ENCODE measurements at places on chromosomes 1 and 21.

- no peak for DNase-seq
Observed at GRCh38 chr21:39103689-39104088, 79.6 kb downstream of the PSMG1 start.

GRCh38 chr1:212990276-212990675, 25.4 kb downstream of the ANGEL2 start:
- DNase-seq = no peak

DNA sequence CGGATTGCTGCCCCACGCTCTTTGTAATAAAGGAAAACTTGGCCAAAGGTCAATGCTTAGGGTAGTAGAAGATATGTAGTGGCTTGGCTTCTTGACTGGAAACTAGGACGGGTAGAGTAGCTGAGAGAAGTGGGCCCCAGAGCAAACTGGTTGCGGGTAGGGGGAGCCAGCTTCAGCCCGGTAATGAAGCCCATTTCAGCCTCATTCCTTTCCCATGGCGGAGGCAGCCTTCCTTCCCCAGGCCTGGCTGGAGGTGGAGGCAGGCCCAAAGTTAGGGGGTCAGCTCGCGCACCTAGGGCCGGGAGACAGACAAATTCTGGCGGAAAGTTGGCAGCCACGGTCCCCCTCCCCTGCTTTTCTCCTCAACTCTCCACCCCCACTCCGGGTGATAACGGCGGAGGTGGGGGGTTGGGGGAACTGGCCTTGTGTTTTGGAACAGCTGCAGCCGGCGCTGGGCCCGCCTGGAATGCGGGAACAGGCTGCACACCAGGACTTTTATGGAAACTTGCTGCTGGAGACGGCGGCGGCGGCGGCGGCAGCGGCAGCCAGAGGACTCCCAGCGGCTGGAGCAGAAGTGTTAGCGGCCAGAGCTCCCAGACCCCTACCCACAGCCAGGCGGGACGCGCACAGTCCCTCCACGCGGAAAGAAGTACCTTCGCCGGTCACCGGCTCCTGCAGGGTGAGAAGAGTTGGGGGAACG, at the start of gene NEXN:
NEXN (plus strand) TSS at position 544 of the 700 bp plus-strand sequence. CDS start 27,483 bp downstream, outside the sequence.
- DNase-seq = peak; percentile 82

DNA sequence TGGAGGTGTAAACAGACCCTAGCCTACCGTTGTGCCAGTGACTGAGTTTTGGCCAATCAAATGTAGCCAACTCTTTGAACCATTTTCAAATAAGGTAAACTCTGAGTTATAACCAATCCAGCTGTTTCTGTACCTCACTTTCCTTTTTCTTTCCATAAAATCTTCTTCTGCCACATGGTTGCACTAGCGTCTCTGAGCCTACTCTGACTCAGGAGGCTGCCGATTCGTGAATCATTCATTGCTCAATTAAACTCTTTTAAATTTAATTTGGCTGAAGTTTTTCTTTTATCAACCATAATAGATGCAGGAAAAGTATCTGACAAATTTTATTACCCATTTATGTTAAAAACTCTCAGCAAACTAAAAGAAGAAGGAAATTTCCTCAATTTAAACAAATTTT, 111.5 kb upstream of the LYPLAL1 start:
- DNase-seq = no peak

- DNase-seq = no peak
Observed at GRCh38 chr1:181506563-181507353, 23.4 kb downstream of the CACNA1E start.

DNA sequence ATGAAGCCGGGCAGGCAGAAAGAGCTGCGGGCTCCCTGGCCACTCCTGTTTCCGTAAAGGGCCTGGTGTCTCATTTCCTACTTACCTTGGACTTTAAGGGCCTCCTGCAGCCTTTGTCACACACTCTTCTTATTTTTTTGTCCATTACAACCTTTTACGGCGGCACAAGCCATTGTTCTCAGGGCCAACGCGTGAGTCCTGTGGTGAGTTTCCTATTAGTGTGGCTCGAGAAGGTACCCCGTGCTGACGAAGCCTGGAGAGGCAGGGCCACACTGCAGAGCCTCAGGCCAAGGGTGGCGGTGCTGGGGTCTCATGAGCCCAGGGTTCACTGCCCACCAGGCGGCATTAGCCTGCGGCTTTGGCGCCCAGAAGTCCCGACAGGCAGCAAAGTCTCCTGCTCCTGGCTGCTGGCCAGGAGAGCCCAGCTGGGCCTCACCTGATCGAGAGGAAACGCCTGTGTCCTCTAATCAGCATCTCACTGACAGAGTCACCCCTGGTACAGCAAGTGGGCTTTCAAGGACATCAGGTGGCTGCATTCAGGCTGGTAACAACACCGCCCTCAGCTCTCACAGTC, 62.0 kb downstream of the SIK1 start:
- DNase-seq = no peak

DNA sequence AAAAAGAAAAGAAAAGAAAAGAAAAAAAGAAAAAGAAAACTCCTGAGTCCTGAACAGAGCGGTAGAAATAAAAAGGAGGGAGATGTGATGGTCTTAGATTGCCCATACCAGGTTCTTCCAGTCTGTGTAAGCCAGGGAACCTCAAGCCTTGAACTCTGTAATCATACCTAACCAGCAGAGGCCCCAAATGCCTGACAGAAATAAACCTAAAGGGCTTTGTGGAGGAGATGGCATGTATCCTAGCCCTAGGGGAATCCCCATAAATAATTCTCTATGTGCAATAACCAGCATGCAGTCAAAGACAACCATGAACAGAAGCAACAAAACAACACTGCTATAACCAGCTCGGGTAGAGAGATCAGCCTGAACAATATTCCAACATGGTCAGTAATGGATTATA, 40.4 kb downstream of the USP48 start:
- no peak for DNase-seq

GRCh38 chr1:173330149-173330951, 123.2 kb upstream of the TNFSF4 start:
- no peak for DNase-seq

DNA sequence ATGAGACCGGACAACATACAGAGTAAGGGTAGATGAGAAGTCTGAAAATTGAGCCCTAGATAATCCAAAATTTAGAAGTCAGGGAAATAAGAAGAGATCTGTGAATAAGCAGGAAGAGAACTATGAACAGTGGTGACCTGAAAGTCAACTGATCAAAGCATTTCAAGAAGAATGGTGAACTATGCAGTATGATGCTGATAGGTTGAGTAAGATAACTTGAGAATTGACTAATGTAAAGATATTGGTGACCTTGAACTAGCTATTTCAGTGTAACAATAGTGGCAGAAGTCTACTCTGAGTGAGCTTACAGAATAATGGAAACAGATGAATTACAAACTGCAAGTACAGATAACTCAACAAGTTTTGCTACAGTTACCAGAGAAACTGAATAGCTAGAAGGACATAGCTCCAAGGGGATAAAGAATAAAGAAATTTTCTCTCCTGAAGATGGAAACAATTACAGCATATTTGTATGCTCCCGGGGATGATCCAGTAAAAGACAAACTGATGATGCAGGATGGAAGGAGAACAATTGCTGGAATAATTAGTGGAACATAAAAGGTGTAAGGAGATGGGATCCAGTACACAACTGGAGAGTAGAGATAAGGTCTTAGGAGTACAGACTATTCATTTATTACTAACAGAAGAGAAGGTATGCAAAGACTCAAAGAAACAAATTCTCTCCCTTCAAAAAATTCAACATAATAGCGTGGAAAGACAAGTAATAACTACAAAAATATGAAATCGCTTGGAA, 10.9 kb downstream of the NRDC start:
- no peak for DNase-seq

- DNase-seq = no peak
Observed at GRCh38 chr1:240946926-240947325, 335.0 kb upstream of the GREM2 start.

DNA sequence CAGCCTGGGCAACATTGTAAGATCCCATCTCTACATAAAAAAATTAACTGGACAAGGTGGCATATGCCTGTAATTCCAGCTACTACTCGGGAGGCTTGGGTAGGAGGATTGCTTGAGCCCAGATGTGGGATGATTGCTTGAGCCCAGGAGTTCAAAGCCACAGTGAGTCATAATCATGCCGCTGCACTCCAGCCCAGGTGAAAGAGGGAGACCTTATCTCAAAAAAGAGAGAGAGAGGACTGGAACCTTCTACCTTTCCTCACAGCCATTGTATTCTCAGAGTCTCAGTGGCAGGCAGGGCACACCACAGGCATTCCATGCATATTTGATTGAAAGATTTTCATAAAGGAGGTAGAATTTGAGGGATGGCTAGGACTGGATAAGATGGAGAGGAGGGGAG, 78.4 kb downstream of the KIF14 start:
- no peak for DNase-seq

GRCh38 chr1:183460596-183460995, 11.7 kb upstream of the SMG7 start:
- DNase-seq = no peak

GRCh38 chr1:233972951-233973635, 68.6 kb downstream of the SLC35F3 start:
- DNase-seq = no peak

DNA sequence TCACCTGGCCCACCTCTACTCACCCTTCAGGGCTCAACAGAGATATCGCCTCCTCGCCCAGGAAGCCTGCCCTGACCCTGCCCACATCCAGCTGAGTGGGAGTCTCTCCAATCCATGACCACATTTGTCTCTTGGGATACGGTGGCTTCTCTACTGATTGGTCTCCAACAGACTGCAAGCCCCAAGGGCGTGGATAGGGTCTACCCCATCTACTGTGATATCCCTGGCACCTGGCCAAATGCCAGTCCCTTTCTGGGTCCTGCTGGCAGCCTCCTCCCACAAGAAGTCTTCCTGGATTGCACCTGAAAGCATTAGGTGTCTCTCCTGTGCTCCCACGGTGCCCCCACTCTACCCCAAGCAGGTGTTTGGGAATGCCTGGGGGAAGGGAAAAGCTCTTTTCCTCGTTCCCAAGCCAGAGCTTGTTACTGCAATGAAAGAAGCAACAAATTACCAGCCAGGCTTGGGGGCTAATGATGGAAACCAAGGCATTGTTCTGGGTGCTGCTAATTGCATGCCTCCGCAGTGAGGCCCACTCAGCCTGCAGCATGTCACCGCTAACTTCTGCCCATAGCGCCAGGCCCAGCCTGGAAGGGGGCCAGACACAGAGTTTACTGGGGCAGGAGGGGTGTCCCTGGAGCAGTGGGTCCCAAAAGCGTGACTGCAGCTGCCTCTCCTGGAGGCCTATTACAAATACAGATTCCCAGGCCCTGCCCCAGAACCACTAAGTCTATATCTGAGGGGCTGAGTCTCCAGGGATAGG, 90.7 kb upstream of the IFFO2 start:
- no peak for DNase-seq

DNA sequence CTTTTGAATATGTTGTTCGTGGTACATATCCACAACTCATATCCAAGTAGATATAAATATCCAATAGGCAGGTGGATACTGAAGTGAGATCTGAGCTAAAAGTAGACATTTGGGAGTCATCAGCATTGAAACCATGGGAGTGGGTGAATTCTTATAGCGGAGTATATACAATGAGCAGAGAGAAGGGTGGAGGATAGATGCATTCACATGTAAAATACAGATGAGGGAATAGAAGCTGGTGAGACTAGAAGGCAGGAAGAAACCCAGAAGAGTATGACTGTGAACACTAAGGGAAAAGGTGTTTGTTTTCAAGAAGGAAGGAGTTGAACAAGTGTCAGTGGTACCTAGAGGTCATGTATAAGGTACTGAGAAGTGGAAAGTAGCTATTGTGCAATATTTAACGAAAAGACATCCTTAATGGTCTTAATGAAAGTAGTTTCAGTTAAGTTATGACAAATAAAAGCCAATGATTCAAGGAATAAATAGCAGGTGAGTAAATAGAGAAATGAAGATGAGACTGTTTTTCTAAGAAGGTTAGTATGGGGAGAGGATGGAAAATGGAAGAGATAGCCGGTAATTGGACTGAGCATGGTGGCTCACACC, 181.6 kb upstream of the CACYBP start:
- no peak for DNase-seq

DNA sequence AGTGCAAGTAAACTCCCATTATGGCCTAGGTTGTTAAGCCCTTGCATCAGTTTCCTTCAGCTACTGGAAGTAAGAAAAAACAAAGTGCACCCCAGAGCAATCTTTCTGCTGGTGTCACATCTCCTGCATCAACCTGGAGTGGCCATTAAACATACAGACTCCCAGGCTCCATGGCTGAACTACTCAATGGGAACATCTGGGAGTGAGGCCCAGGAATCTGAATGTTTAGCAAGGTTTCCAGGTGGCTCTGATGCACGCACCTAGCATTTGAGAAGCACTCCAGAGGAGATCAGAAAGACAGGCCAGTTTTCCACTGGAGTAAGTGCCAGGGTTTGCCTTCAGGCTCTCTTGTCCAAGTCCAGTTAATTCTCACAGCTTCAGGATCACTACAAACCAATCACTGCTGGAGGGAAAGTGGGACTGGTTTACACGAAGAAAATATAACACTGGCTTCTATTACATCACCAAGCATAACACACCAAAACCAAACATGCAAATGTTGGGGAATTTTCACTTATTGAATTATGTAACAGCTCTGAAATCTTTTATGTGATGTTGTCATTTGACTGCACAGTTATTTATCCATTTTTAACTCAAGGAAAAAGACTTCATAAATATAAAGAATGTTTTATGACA, 22.3 kb upstream of the ABCA4 start:
- DNase-seq = no peak

DNA sequence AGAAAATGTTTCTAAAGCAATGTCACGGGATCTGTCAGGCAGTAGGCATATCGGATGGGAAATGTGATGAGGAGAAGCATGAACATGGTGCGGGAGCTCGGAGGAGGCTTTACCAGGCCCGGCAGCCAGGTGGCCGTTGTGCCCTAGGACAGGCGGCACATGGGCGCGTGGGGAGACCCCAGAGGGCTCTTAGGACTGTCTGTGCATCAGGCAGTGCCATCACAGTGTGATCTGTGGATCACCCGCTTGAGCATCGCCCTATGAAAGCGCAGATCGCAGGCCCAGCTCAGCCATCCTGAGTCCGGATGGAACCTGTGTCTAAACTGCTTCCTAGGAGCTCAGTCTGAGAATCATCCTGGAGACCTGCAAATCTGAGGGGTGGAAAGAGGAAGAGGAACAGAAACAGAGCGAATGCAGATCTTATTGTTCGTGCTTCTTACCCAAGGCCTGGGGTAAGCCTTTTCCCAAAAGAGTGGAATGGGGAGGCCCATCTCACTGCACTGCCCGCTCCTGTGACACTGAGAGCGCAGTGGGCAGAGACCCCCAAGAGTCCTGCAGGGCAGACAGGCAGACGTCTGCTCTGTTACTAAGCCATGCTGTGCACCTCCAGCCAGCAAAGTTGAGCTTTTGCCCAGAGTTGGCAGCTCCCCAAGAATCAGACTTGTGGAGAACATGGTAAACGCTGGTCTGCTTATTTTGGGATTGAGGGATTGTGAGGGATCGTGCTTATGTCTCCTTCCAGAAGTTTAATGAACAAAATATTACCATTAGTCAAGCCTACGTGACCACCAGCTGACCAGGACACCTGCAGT, 251.0 kb downstream of the RHOU start:
- DNase-seq = no peak

- no peak for DNase-seq
Observed at GRCh38 chr1:94250341-94250740, 13.0 kb upstream of the ARHGAP29 start.

DNA sequence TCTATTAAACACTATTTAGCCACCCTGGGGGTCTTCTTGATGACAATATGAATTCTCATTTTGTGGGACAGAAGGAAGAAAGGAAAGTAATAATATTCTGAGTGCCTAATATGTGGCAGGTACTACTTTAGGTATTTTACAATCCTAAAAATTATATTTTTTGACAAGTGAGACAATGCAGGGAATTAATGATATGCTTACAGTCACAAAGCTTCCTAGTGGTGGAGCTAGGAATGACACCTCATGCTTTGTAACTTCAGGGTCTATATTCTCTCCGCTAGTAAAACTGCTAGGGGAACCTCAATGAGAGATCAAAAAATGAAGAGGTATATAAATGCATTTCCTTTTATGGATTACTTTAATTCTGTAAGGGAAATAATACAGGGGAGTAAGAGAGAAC, 44.3 kb downstream of the TPR start:
- no peak for DNase-seq

Data from neuronal stem cell (in vitro differentiated cells).